Fibroblast of skin of right biceps (primary cell): ENCODE measurements at places on chromosomes 6 and 20.
A peak's percentile ranks its signal among the peaks of the same experiment; 100 is the strongest.

DNA sequence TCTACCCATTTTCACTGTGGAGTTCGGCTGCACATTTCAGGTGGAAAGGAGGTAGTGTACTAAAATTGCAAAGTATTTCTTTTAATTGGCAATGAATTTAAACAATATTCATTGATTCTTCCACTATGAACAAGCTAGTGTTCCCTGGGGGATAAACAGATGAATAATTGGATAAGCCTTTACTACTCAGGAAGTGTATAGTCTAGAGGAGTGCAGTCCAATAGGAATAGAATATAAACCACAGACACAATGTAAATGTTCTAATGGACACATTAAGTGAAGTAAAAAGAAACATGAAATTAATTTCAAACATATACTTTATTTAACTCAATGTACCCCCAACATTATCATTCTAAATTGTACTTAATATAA lies 28.7 kb downstream of the SGK1 start:
- no peak for DNase-seq

GRCh38 chr6:14259594-14260152 lies 142.1 kb downstream of the CD83 start:
- DNase-seq, result no peak

DNA sequence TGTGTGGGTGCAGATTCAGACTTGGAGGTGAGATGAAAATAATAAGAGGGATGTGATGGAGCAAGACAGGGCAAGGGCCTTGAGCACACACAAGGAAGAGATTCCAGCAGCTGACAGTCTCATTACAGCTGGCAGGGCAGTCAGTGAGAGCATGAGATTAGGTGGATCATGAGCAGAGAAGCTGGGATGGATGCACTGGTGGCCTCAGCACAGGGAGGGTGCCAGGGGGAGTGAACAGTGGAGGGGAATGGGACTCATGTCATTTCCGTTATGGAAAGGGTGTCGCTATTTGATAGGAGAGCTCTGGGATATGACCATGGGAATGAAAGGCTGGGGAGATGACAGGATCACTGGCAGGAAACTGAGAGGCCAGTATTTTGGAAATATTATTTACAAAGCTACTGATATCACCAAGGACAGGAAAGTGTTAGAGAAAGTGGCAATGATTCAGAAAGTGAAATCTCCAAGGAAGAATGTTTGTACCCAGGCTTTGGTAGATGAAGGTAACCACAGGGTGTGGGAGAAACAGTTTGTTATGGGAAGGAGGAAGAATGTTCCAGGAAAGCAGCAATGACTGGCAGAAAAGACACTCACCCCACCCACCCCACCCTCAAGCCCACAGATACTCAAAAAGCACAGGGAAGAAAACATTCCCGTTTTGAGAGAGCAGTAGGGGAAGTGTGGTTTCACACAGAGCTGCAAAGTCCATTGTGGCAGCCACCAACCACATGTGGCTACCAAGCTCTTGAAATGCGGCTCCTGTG lies 214.7 kb upstream of the PROKR2 start:
- peak; percentile 40 for DNase-seq

GRCh38 chr6:116003668-116004067 lies 57.0 kb downstream of the FRK start:
- no peak for DNase-seq

DNA sequence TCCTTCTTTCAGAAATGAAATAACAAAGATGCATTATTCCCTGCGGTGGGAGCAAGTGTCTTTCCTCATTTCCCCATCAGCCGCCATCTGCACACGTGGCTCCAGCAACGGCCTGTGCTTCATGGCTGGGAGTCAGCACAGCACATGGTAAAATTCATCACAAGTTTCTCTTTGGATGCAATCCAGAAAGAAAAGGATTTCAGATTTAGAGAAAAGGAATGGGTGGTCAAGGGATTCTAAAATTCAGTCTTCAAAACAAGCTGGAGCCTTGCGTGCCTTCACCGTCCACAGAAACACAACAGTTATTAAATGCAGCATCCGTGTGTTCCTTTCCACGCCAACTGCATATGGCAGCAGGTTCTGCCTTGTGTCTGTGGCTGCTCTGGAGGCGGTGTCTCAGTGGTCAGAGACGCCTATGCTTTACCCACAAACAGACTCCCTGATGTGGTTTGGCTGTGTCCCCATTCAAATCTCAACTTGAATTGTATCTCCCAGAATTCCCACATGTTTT lies 107.6 kb downstream of the THBS2 start:
- DNase-seq, result peak; percentile 69

GRCh38 chr6:79543886-79544285 lies 6.7 kb upstream of the LCA5 start:
- DNase-seq, result no peak

DNA sequence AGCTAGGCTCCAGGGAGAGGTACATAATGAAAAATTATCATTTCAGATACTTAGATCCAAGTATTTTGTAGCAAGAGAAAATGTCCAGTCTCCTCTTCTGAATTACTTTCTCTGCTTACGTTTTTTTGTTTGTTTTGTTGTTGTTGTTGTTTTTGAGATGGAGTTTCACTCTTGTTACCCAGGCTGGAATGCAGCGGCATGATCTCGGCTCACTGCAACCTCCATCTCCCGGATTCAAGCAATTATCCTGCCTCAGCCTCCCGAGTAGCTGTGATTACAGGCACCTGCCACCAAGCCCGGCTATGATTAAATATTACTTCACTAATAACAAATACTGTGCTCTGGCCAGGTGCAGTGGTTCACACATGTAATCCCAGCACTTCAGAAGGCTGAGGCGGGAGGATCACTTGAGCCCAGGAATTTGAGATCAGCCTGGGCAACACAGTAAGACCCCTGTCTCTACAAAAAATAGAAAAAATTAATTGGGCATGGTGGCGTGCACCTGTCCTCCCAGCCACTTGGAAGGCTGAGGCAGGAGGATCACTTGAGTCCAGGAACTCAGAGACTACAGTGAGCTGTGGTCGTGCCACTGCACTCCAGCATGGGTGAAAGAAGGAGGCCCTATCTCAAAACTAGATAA lies 155.0 kb upstream of the JARID2 start:
- no peak for DNase-seq

GRCh38 chr20:3164043-3164762 lies 4.5 kb upstream of the FASTKD5 start:
- no peak for DNase-seq

- no peak for DNase-seq
Observed at GRCh38 chr6:37588735-37589108, 89.0 kb upstream of the CCDC167 start.

- DNase-seq, result no peak
Observed at GRCh38 chr6:137849181-137849980, 17.7 kb upstream of the TNFAIP3 start.

DNA sequence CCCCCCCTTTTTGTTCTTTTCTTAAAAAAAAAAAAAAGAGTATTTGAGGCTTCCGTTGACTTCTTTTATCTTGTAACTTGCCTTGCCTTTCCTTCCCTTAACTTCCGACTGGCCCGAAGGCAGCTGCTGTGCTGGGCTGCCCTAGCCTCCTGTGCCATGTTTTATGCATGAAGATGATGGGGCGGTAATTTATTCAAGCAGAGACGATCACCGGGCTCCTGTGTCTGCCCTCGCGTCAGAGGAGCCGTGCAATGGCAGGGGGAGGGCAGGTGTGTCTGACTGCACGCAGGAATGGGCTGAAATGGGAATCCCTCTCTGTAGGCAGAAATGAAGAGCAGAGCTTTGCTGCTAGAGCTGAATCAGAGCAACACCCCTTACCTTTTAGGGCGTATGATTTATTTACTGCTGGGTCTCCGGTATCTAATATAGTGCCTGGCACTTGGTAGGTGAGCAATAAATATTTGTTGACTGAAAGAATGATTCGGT lies 106.3 kb upstream of the RIPOR2 start:
- DNase-seq, result no peak

- no peak for DNase-seq
Observed at GRCh38 chr6:34070315-34071135, 75.4 kb downstream of the GRM4 start.

GRCh38 chr20:35828434-35828833 lies 56.6 kb downstream of the PHF20 start:
- DNase-seq, result no peak

DNA sequence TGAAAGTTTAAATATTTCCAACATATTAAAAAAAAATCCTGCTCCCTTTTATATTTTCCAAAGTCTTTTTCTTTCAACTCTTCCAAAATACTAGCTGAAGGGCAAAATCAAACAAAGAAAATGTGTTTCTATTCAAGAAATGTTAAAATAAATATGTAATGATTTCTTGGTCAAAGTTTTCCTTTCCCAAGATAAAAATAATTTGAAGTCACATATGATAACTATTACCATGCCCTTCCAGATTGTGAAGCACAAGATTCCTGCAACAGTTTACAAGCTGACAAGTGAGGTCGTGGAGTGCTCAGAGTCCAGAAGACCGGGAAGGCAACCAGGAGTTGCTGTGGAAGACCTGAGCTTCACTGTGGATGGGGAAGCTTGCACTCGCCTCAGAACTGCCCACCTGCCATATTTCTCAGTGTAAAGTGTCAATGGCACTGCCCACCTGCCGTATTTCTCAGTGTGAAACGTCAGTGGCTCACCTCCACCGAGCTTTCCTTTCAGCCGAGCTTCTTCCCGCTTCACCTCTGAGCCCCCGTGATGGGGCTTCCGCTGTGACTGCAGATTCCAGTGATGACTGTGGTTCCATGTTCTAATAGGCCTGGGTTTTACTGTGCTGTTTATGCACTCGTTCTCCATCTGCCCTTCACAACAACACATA lies 160.5 kb downstream of the THBS2 start:
- DNase-seq, result no peak

- no peak for DNase-seq
Observed at GRCh38 chr6:36805096-36805797, 34.0 kb downstream of the CPNE5 start.

DNA sequence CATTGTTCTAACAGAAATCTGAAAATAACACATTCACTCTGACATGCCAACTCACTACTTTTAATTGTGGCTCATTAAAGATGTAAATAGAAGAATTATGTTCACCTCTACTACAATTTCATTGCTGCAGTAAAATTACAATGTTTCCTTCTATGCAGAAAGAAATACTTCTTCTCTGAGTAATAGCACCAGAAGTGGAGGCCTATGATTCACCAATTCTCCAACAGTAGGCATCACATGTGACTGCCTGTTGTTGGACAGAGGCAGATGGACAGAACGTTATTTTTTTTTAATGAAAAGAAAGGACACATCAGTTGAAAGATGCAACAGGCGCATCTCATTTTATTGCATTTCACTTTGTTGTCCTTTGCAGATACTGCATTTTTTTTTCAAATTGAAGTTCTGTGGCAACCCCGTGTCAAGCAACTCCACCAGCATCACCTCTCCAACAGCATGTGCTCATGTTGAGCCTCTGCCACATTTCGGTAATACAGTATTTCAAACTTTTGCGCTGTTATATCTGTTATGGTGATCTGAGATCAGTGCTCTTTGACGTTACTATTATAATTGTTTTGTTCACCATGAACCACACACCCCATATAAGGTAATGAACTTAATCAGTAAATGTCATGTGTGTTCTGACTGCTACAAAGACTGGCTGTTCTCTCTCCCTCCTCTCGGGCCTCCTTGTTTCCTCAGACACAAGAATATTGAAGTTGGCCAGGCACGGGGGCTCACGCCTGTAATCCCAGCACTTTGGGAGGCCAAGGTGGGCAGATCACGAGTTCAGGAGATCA lies 121.4 kb downstream of the ATXN1 start:
- DNase-seq, result peak; percentile 86

- peak; percentile 68 for DNase-seq
Observed at GRCh38 chr6:105560611-105561066, 157.8 kb upstream of the PREP start.

GRCh38 chr6:35302604-35303241 lies 5.1 kb downstream of the DEF6 start:
- DNase-seq, result peak; percentile 50

DNA sequence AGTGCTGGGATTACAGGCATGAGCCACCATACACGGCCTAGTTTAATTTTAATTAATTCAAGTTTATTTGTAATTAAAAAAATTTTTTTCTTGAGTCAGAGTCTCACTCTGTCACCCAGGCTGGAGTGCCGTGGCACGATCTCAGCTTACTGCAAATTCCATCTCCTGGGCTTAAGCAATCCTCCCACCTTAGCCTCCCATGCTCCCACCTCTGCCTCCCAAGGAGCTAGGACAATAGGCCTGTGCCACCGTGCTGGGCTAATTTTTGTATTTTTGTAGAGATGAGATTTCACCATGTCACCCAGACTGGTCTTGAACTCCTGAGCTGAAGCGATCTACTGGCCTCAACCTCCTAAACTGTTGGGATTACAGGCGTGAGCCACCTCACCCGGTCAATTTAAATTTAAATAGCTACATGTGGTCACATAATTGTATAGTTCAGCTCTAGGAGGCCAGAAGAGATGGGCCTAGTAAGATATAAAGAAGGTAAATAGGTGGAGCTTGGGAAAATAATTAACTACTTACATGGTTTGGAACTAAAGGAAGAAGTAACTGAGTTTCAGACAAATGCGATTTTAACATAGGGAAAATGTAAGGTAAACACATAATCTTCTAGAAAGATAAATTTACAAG lies 220.0 kb upstream of the CITED2 start:
- DNase-seq, result no peak

DNA sequence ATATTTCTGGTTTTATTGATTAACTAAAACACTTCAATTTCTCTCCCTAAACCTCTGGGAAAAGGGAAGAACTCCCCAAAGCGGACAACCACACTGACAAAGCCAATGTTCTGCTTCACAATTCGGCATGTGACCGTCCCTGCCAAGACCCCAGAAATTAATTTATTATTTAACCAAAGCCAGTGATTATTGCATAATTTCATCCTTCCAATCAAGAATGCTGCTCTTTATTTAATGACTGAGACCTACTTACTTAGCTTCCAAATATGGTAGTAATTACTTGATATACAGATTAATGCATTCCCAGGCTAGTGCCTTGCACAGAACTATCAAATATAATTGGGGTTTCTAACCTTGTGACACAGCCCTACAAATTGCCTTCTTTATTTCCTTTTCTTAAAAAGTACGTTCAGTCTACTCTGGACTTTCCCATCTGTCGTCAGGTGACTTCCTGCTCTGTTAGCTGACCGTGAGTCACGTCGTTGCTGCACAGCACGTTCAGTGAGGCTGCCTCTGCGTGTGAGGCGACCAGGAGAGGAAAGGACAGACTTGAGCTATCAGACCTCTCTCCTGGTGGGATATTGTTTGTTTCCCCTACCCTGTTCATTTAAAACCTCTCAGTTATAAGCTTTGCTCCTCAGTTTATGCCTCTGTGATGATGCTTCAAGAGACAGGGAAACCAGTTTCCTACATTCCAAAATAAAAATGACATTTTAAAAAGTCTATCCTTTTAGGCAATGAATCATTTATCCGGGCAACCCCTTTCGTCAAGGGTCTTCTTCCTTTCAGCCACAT lies 55.7 kb upstream of the TNFAIP3 start:
- DNase-seq, result peak; percentile 83

- no peak for DNase-seq
Observed at GRCh38 chr20:834151-834746, 734 bp downstream of the FAM110A start.
